ENCODE measurements at places on chromosomes 16 and 17. TPM values are rescaled to one million over a fixed set of nuclear protein-coding genes. Genes with fewer than 3 reads are reported as not detected.

GRCh38 chr17:71970312-71970711 is 150.5 kb upstream of the SOX9 start:
- DNase-seq, result no peak

The SPIRE2 gene
- polyA plus RNA-seq, result 1.4 TPM

- no peak for DNase-seq
These were observed 24.4 kb downstream of the YPEL2 start for GRCh38 chr17:59355702-59356325.

GRCh38 chr16:74275031-74275636 is 21.5 kb upstream of the PSMD7 start:
- DNase-seq, result no peak

- peak; percentile 20 for DNase-seq
These were observed 511.8 kb upstream of the WSB1 start for GRCh38 chr17:26782153-26782552.

DNA sequence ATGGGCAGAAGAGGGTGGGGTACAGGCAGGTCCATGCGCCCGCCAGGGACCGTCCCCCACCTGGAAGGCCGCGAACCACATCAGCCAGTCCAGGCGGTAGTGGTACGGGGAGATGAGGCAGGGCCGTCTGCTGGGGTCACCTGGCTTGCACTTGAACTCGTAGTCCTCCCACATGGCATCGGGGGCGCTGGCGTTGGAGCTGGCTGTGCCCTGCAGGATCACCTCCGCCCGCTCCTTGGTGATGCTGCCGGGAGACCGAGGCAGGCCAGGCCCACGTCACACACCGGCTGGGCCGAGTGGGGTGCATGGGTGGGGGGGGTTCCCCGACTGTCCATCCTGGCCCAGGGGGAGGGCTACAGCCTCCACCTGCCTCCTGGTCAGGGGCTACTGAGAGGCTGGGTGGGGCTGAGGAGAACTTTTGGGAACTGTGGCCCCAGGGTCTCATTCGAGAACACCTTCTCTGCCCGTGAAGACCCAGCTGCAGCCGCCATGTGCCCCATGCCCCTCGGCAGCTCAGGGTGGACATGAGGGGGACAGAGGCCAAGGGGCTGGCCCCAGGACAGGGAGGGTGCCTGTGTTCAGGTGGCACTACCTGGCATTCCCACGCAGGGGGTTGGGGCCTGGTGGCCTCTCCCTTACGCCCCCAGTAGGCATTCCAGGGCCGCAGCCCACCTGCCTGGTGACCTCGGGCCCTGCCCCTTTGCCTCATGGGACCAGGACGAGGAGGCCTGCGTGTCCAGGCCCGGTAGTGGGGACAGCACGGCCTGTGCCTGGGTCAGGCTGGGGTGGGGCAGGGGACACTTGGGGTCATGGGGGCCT is 69.5 kb upstream of the GNG13 start:
- peak; percentile 55 for DNase-seq

The KRT27 gene
- 0.43 TPM for polyA plus RNA-seq

The ZNF423 gene
- 5.5 TPM for polyA plus RNA-seq

DNA sequence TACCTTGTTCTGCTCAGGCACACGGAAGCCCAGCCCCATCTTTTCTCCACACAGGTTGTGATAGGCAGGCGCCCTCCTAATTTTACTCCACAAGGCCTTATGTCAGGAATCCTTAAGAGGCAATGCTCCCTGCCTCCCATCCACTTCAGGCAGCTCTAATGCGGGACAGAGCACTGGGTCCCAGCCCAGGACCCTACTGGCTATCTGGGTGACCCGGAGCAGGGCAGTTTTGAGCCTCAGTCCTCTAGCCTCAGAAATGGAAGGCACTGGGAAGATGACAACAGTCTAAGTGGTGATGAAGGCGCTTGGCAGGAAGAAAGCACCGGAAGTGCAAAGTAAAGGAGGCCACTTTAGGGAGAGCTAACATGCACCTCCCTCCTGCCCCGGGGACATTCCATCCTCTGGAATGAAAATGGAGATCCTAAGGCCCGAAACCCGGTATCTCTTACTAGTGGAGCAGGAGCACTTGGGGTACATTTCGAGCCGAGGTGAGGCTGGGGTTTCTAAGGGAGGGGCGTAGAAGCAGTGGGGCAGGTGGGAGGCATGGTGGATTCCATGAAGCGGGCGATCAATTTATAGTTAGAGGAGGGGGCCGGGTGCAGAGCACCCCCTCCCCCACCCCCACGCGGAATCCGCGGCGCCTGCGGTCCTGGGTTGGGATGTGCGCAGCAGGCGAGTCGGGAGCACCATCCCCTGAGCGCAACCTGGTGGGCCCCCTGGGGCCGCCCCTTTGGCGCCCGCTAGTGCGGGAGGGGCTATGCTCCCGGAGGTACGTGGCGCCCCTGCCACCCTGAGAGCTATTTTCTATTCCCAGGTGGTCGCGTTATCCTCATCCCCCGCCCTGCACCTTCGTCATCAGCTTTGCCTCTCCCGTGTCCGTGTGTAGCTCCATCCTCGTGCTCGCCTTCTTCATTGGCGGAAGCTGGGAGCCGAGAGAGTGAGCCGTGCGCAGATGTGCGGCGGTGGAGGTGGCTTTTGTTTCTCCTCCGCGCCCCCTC is 4.9 kb downstream of the MT1F start:
- DNase-seq, result no peak

DNA sequence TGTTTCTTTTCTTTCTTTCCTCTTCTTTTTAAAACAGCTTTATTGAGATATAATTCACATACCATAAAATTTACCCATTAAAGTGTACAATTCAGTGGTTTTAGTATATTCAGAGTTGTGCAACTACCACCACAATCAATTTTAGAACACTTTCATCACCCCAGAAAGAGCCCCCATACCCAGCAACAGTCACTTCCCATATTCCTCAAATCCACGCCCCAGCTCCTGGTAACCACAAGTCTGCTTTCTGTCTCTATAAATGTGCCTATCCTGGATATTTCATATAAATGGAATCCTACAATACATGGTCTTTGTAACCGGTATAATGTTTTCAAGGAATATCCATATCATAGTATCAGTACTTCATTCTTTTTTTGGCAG is 19.4 kb downstream of the RARA start:
- DNase-seq, result no peak

DNA sequence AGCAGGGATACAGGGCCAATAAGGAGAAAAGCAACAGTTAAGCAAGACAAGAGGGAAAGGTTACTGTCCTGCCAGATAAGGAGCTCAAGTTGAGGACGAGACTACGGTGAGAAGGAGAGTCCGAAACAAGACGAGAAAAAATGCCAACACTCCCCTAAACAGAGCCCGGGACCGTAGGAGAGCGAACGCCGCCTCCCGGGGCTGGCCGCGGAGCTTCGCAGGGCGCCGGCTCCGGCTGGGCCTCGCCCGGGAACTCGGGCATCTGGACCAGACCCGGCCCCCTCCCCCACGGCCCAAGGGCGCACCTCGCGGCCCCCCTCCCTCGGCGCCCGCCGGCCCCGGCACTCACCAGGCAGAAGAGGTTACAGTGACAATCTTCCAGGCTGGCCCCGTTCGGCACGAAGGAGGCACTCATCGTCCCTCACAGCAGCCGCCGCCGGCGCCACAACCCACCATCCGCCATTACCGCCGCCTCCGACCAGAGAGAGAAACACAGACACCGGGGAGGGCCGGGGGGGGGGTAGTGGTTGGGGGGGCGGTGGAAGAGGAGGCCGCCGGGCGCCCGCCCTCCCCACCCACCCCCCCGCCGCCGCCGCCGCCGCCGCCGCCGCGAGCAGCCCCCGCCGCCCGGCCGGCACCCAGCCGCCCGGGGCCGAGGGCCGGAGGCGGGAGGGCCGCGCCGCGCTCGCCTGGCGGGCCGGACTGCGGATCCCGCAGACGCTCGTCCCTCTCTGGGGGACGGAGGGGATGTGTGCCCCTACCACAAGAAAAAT is at the start of gene MED13:
MED13 (minus strand) TSS at position 488 of the 773 bp plus-strand sequence; CDS start at position 415, 73 bp downstream.
- peak; percentile 63 for DNase-seq

DNA sequence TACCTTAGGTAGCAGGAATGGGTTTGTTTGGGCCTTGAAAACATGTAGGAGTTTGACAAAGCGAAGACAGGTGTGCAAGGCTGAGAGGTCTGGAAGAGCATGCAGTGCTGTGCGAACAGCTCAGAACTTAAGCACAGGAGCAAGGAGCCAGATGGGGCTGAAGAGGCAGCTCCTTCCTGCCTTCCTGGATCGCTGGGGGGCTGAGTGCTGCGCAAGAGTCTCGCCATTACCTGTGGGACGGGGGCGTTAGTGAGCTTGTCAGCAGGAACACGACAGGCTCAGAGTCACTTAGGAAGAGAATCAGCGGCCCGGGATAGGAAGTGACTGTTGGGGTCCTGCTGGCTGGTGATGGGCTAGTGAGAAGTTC is 464 bp upstream of the MRM1 start:
- DNase-seq, result no peak

The SPEM1 gene
- polyA plus RNA-seq, result not detected

- no peak for DNase-seq
These were observed 18.8 kb downstream of the TNRC6A start for GRCh38 chr16:24748242-24748641.

The ASIC2 gene
- not detected for polyA plus RNA-seq

DNA sequence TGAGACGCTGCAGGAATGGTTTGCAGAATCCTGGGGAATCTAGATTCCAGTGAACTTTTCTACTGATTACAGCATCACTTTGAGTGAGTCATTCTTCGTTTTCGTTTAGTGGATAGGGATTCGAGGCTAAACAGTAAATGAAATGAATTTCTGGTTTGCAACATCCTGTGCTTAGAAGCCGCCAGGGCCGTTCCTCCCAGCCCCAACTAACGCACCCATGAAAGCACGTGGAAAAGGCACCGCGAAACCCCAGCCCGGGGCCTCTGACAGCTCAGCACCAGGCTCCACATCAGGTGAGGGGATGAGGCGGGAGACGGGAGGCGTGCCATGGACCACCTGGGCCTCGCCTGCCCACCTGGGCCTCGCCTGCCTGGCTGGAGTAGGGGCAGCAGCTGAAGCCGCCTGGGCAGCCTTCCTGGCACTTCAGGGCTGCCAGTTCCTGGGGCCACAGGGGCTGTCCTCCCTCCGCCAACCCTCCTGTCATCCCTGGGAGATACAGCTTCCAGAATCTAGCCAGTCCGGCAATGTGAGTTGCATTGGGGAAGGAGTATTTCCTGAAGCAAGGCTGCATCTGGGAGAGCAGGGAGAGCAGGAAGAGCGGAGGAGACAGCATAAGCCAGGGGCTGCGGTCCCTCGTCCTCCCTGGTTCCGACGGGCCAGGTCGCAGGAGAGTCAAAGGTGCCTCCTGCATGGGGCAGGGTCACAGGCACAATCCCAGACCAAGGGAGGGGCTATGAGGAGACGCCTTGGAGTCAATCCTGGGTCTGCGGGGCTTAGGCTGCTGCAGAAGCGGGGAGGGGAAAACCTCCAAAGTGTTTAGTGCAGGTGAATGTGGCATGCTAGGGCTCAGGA is 78.4 kb downstream of the RPH3AL start:
- DNase-seq, result no peak

DNA sequence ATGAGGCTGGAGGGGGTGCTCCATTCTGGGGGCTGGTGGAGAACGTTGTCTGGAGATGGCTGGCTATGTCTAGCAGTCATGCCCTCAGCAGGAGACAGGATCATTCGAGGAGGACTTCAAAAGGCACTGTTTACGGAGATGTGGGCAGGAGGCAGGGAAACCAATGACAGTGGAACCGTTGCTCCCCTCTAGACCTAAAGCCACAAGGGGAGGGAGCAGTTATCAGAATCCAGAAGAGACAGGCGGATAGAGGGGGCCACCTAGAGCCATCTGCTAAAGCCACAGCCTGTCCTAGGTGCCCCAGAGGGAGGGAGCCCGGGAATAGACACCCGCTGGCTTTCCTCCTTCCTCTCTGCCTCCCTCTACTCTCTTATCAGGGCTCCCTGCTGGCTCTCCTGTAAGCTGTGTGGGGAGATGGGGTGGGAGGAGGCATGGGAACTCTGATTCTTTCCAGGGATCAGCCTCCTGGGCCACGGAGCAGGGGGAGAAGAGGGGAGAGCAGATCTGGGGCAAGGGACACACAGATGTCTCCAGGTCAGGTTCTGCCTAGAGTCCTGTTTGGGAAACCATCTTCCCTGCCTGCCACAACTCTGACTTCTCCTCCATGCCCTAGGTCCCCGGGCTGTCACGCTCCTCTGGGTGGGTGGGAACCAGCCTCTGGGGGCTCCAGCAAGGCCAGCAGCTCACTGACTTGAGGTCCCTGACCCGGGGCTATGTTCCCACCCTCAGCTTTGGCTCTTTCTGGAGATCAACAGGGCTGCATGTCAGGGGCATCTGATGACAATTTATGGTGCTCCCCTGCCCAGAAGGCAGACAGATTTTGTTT is 42.3 kb downstream of the IRX3 start:
- DNase-seq, result no peak

DNA sequence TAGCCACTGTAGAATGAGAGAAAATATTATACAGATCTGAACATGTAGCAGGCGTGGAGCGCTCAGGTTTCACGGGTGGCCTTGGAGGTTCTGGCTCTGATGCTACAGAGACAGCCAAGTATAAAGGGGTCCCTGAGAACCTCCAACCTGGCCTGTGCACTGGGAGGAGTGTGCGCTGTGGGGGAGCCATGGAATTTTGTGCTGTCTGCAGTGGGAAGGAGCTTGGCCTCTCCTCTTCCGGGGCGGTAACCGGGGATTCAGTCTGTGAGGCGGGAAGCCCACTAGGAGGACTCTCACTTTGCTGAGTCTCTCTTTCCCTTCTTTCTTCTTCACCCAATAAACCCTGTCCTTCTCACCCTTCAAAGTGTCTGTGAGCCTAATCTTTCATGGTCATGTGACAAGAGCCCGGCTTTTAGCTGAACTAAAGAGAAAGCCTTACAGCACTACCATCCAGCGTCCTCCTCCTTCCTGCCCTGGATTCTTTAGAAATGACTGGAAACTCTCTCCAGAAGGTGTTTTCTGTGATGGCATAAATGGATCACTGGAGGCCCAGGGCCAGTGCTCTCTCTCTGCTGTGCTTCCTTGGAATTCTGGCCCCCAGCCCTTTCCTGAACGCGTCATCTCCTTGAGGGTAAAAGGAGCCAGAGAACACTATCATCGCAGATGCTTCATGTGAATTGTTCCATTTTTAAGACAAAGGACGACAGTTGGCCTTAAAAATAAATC is 232.1 kb upstream of the CACNG5 start:
- no peak for DNase-seq

The CCNF gene
- polyA plus RNA-seq, result 0.70 TPM

DNA sequence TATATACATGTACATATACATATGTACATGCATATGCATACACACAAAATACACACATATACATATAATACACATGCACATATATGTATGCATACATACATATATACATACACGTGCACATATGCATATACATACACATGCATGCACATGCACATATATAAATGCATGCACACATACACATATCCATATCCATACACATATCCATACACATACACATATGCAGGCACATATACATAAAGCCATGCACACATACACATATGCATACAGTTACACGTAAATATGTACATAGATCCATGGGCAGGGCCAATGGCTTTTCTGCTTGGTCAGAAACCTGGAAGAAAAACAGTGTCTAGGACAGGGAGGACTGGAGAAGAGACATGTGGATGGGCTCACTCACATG is 23.9 kb upstream of the USP10 start:
- DNase-seq, result no peak

The HBM gene
- not detected for polyA plus RNA-seq

GRCh38 chr16:10534748-10535147 is 45.6 kb downstream of the EMP2 start:
- no peak for DNase-seq

The GRIN2A gene
- 2.1 TPM for polyA plus RNA-seq

Data from right cardiac atrium (tissue), 5 donors.